ENCODE measurements at places on chromosomes 7 and 10.

DNA sequence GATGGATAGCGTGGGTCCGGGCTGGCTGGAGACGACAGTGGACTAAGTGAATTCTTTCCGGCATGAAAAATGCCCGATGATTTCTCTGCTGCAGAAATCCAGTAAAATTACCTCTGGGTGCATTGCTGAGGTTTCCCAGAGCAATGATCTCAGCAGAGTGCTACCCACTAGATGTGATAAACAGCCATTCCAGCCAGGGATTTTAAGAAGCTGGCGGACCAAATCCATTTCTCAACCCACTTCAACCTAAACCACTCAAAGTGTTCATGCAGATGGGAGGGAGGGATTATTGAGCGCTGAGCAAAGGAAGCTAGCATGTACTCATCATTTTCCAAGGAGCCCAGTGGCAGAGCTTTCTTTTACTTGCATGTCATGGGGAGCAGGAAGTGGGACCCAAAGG lies 116.7 kb downstream of the PRKCQ start:
- DNase-seq: no peak

DNA sequence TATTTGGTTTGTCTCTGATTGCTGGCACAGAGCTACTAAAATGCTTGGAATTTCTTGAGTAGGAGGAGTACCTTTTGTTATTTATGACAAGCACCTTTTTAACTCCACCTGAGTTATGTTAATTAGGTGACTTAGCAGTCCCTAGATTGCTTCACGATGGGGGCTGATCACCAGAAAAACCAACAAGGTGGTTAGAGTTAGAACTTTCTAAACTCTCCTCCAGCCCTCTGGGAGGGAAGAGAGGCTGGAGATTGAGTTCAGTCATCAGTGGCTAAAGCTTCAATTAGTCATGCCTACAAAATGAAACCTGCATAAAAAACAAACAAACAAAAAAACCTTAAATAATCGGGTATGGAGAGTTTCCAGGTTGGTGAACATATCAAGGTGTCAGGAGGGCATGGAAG lies 23.6 kb upstream of the ING3 start:
- no peak for DNase-seq

- DNase-seq: no peak
Observed at GRCh38 chr10:23186697-23187096, 5.4 kb upstream of the PTF1A start.

DNA sequence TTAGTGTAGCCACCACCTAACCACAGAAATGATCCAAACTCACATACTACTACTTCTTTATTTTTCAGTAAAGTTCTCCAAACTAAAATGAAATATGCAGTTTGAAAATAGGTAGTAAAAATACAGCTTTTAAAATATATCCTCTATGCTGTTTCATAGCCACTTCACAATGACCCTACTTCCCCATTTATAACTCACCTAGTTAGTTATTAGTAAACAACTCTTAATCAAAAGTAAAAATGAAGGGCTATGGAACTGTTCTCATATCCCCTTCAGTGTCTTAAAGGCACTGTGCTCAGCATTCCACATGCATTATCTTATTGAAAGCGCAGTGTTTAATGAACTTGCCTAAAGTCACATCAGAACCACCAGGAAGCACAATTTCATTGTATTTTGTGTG lies 43.5 kb downstream of the KMT2C start:
- no peak for DNase-seq

DNA sequence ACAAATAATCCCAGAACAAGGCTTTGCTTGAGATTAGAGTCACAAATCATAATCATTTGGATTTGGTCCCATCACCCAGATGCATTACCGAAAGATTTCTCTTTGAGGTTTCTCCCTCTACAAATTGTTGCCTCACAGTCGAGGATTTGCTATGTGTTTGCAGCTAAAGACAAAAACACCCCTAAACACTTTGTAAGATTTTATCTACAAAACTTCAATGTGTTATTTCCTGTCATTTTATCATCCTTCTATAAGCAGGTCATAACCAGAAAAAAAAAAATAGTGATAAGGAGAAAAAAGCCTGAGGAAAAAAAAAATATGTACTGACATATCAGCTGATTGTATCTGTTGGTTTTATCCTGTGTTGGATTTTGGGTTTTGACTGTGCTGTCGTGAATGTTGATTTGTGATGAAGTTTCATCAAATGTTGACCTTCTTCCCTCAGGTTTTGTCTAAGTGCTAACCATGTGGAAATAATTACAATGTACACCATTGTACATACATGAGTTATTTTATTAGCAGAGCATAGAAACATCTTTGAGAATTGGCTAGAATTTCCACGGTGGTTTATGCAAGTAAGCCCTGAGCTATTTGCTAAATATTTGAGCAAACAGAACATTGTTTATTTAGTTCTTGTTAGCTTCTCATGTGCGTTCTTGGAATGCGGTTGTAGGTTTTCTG lies 274.4 kb downstream of the NEBL start:
- no peak for DNase-seq

GRCh38 chr10:3429676-3430075 lies 257.1 kb upstream of the PITRM1 start:
- no peak for DNase-seq

GRCh38 chr7:17299483-17299991 lies 1.1 kb downstream of the AHR start:
- DNase-seq: no peak

GRCh38 chr10:79293841-79294581 lies 53.3 kb upstream of the PPIF start:
- DNase-seq: no peak

DNA sequence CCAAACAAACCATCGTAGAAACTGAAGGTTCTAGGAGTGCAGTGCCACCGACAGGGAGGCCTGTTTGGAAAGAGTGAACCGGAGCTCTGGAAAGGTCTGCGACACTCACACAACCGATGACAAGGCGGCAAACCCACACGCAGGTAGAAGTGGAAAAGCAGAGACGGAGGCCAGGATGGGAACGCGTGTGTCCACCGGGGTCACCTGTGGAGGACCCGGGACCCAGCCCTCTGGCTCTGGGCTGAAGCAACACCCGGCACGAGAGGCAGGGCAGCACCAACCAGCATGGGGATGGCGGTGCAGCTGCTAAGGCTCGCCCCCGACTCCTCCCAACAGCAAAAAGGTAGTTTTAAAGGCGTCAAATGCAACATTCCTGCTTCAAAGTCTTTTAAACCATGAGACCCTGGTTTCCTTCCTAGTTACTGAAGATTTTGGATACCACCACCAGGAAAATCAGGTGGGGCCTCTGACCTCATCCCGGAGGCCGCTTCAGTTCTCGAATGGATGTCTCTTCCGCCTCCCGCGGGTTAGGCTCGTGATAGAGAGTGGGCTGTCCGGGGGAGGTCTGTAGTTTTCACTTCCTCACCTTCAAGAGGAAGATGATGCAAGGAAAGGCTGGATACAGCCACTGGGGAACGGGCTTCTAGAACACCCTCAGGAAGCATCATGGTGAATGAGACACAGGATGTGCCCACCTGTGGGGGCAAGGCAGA lies 115.5 kb downstream of the SMURF1 start:
- no peak for DNase-seq

DNA sequence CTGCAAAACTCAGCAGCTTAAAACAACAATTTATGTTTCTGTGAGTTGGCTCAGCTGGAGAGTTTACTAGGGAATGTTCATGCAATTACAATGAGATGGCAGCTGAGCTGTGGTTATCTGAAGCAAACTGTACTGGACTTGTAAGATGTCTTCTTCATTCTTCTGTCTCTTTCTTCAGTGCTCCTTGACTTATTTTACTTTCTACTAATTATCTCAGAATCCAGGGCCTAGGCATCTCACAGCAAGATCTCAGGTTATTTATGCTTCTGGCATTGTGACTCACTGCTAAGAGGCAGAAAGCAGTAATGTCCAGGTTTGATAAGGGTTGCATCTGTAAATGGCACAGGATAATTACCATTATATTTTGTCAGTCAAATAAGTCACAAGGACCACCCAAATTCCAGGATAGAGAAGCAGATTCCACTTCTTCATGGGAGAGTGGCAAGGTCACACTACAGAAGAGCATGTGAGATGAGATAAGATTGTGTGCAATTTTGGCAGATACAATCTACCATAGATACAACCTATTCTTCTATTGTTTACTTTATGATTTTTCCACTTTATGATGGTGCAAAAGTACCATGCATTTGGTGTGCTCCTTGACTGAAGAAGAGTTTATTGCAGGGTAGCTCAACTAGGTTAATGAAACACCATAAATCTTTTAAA lies 16.8 kb downstream of the VIM start:
- DNase-seq: no peak

DNA sequence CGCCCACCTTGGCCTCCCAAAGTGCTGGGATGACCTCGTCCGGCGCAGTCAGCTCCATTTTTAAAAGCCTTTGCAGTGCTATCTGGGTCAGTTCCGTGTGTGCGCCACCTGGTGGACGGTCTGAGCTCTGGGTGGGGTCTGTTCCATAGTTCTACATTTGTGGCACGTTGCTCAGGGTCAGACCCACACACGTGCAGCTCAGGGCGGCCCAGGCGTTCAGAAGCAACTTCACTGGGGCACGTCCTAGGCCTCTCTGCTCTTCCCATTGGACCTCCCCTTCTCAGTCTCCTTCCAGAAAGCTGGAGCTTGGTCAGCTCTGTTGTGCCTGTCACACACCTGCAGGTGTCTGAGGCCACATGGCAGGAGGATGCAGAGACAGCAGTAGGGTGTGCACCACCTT lies 137.9 kb downstream of the DNAJB6 start:
- no peak for DNase-seq

DNA sequence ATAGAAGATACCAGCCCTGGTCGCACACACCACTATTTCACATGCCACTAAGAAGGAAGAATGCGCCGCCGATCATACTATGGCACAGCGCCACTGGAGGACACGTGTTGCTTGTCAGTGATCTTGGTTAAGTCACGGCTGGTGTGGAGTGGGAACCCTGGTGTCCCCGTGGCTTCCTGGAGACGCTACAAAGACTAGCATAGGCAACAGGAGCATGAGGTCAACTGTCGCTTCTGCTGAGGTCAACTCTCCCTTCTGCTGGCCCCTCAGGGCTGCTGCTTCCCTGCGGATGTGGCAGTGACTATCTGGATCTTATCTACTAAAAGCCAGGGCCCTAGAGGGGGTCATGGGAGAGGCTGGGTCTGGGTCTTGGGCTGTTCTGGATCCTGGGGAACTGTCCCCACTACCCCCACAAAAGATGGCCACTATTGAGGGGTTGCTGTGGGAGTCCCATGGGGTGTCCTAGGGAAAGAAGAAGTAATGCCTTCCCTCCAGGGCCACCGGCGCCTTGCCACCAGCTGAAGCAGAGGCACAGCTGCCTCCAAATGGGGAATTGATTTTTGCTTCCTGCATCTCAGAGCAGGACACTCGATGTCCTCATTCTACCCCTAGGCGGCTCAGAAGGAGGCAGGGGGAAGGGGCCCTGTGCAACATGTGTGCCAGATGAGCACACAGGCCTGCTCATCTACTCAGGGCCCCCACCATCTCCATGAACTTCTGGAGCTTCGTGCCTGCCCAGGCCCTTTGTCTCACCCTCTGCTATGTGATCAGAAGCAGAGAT lies 76.6 kb upstream of the PPIF start:
- peak; percentile 74 for DNase-seq

DNA sequence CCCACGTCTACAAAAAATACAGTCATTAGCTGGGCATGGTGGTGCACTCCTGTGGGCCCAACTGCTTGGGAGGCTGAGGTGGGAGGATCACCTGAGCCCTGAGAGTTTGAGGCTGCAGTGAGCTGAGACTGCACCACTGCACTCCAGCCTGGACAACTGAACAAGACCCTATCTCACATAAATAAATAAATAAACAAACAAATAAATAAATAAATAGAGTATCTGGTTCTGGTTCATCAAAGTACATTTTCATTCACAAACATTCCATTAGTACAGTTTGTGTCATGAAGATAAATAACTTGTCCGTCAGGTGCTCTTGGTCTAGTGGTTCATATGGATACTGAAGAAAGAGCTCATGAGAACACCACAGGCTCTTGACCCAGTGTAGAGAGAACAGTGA lies 96.4 kb downstream of the RSU1 start:
- no peak for DNase-seq

DNA sequence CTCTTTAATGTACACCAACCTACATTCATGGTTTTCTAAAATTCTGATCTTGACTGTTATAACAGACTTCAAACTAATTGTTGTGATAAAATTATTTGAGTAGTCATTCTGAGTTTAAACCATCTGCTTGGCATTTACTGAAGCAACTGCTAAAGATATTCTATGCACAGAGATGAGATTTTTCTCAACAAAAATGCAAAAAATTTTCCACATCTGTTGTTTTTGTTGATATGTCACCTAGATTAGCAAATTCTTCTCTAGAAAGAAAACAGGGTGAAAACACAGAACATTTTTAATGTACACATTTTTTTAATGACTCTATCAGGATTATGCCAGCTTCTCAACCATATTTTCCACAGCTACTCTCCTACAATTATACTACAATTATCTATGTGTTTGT lies 42.7 kb downstream of the ARHGAP12 start:
- DNase-seq: no peak

- DNase-seq: no peak
Observed at GRCh38 chr10:104686829-104687228, 45.7 kb downstream of the SORCS3 start.

- DNase-seq: no peak
Observed at GRCh38 chr7:40945788-40946187, 757.1 kb downstream of the INHBA start.

DNA sequence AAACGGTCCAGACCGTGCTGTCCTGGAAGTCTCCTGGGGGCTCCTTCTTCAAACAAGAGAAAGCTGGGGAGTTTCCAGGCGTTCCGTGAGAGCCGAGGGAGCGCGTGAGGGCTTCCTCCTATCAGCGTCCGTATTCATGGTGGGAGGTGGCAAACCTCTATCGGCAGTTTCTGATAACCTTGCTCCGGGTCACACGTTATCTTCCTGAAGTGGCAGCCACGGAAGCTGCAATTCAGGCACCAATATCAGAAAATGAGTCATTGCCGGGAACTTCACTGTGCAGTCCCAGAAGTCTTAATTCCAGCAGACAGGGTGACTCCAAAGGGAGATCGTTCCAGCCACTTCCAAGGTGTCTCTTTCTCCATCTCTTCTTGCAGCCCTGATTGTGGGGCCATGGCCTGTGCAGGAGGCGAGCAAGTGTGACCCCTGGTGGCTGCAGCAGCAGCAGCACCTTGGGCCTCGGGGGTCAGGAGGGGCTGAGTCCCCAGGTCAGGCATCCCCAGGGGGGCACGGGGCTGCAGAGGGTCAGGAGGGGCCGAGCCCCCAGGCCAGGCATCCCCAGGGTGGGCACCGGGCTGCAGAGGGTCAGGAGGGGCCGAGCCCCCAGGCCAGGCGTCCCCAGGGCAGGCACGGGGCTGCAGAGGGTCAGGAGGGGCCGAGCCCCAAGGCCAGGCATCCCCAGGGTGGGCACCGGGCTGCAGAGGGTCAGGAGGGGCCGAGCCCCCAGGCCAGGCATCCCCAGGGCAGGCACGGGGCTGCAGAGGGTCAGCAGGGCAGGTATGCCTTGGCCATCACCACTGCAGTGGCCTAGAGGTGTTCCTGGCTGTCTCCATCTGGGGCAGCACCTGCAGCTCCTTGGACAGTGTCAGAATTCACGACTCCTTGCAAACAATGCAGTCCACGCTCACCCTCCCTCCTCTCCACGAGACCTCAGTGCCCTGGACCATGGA lies 538.7 kb downstream of the DNAJB6 start:
- peak; percentile 91 for DNase-seq

Measured in SK-N-SH (cell line).